Urothelium cell line (cell line): ENCODE measurements at places on chromosomes 2 and 18.
A peak's percentile ranks its signal among the peaks of the same experiment; 100 is the strongest.

DNA sequence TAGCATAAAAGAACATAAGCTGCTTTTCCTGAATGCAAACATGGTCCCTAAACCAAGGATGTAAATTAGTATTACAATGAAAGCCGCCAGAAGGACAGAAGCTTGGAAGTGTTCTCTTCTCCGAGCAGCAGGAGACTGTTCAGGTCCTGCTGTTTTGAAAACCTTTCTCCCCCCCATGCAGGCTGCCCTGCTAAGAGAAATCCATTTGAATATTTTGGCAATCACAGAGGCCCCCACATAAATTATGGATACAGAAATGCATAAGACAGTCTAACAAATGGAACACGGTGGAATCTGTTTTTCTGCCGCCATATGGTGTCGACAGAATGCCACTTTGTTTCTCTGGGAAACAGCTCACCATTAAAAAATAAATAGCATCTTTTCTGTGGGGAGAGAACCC is 600.4 kb upstream of the KLHL29 start:
- no peak for DNase-seq

DNA sequence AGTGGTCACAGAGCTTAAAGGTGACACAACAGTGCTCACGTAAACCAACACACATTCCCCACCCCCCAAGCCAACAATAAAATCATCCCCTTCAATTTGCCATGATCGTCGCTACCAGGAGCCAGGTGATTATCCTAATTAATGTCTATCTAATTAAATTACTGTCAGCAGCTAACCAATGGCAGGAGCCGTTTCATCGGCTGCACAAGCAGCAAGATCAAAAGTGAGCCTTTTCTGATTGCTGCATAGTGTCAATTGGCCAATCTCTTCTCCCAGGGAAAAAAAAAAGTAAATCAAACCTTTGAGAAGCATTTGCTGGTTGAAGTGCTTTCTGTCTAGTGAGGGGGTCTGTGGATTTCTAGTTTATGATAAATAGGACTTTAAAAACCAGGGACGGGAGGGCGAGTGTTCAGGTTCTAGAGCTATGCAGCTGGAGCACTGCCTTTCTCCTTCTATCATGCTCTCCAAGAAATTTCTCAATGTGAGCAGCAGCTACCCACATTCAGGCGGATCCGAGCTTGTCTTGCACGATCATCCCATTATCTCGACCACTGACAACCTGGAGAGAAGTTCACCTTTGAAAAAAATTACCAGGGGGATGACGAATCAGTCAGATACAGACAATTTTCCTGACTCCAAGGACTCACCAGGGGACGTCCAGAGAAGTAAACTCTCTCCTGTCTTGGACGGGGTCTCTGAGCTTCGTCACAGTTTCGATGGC is at the start of gene TBR1:
TSS of gene TBR1 (plus strand) at position 311 of the 721 bp plus-strand sequence. CDS start at position 425, 114 bp downstream.
- no peak for DNase-seq

DNA sequence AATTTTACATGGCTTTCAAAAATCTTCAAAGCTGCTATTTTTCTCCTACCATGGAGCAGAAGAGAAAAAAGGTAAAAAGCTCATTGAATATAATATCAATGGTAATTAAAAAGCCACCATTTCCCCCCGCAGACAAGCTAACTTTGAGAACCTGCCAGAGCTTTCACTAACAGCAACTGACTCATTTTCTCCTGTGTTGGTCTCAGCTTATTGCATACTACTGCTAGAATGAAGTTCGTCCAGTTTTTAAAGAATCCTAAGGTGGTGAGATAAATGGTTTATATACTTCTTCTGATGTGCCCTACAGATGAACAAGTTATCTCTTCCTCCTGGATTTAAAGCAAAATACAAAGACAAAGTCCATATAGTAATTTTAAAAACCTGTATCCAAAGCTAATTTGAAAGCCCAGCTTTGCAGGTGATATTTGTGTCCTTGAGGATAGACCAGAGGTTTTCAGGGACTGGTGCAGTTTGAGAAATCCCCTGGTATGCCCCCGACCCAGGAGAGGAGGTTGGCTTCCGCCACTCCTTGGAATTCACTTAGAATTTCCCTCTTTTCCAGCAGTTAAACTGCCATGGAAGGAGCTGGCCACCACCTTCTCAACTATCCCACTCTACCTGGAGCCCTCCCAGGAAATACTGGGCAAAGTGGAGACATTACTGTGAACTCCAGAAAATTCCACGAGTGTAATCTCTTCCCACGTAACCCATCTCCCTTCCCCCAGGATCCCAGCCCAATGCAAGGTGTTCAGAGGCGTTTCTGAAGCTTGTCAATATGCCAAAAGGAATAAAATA is 17.5 kb downstream of the YPEL5 start:
- DNase-seq, result no peak

DNA sequence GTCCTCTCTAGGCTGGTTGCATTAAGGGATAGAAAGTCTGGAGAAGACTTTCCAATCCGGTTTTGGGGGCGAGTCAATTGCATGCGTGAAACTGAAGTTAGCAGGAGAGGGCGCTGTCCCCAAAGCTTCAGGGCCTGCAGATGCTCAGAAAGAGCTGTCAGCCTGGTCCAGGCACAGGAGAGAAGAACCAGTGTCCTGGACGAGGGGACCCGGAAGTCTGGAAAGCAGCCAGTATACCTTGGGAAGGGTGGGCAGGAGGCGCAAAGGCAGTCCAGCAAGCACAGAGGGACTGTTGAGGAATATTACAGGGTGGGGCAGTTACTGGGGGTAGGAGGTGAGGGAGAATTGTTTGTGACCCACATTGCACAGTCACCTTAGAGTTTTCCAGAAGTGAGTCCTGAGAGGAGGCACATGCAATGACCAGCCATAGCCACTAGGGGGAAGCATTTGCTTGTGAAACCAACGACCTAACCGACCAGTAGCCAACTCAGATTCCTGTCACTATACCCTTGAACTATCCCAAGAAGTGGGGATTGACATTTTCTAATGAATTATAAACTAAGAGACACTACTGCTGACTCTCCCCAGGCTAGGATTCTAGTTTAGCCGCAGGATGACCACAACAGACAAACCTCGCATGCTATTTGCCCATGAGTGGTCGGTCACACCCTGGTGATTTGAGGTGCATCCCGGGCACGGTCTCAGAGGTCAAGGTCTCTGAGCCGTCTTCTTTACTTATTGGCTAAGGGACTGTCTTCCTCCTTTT is 172.8 kb downstream of the RDH14 start:
- peak; percentile 75 for DNase-seq

GRCh38 chr2:96146153-96146880 is 1.1 kb upstream of the DUSP2 start:
- peak; percentile 77 for DNase-seq

GRCh38 chr2:40184551-40184950 is 267.3 kb downstream of the SLC8A1 start:
- no peak for DNase-seq

DNA sequence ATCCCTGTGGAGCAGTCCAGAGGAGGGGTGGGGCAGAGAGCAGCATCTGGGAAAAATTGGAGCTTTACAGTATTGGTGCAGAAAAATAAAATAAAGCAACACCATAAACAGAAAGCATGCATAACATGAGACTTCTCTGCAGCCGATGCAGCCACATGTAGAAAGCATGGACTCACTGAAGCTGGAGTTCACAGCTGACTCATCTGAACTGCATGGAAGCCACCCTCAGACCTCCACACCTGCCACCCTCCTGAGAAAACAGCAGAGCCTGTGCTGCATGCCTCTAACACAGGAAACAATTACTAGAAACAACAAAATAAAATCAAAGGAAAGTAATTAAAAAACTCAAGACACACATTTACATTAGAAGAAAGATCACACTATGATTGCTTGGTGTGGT is 169.4 kb upstream of the ALKAL2 start:
- no peak for DNase-seq

- DNase-seq, result no peak
Observed at GRCh38 chr2:202161151-202161835, 77.1 kb downstream of the SUMO1 start.

DNA sequence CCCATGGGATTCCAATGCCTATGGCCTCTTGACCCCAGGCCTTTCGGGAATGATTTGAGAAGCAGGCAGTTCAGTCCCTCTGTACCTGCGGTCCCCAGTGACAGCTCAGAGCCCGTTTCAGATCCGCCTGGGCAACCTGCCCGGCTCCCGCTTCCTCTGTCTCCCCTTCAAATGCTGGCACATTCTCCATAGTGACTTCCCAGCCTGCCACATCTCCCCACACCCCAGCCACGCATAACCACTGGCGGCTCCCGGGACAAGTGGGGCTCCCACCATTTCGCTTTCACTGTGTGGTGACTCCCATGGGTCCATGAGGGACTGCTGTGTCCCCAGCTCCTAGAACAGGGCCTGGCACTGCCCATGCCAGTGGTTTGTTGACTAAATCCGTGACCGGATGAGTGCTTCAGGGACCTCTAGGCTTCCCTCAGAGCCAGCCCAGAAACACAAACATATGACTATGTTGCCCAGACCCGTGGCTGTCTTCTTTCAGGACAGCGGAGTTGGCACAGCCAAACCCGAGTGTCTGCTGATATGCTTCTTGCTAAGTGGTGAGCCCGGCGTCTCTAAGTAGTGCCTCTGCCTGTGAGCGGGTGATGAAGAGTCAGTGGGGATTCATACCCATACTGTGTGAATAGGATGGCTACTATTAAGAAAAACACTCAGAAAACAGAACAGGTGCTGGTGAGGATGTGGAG is 91.2 kb downstream of the GLI2 start:
- DNase-seq, result no peak

GRCh38 chr18:74803117-74803516 is 205.4 kb downstream of the ZNF407 start:
- no peak for DNase-seq

GRCh38 chr2:109126501-109126860 is 2.5 kb upstream of the SH3RF3 start:
- peak; percentile 86 for DNase-seq

- peak; percentile 71 for DNase-seq
Observed at GRCh38 chr2:238287737-238288649, at the start of gene PER2. Gene PER2, minus strand, starts transcription at chr2:238288610. Its CDS starts 10,674 bp downstream, at chr2:238277936.

DNA sequence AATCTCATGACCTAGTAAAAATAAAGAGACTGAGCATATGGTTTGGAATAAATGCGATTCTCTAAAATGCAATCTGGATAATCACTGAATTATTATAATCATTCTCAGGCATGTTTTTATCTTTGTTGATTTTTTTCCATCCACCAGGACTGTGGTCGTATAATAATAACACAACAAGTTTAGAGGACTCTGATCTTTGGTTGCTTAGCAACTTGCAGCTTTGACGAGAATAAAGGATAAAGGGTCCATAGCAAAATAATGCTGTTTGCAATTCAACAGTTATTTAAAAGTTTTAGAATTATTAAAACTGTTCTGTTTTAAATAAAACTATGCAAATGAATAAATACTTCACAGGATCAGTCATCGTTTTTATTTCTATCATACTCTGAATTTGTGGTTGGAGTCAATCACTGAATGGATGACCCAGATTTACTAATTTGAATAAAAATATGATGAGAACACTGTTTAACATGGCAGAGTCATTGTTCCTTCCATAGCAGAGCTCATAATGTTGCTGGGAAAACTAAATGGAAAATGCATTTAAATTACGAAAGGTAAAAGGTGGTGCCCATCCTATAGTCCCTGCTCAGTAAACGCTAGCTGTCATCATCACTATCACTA is 29.3 kb downstream of the DNER start:
- DNase-seq, result no peak

GRCh38 chr18:13527730-13528129 is 198.6 kb downstream of the FAM210A start:
- DNase-seq, result no peak

DNA sequence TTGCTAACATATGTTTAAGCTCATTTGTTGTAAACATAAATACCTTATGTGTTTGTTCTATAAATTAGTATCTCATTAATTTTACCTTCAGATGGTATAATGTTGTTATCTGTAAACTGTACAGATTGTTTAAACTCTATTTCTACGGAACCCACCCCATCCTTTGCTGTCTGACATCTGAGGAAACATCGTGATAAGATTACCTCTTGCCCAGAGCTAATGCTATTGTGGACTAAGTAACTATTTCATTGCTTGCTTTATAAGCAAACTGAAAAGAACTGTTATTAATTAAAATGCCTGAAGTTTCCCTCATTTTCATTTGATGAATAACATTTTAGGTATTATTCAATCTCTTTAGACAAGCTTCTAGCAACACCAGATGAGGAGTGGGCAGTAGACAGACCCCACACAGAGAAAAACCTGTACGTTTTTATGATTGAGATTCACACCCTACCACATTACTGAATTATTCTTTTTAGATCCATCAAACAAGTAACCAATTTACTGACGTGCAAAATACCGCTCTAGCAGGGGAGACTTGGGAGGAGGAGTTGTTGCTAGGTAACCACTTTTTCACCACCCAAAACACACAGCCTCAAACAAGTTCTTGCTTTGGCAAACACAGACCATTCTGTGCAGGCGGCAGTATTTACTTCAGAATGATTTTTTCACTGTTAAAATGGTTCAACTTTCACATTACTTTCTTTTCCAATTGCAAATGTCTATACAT is 1.9 kb upstream of the SYT4 start:
- DNase-seq, result peak; percentile 12

- no peak for DNase-seq
Observed at GRCh38 chr2:229417176-229417575, 146.1 kb upstream of the PID1 start.

- DNase-seq, result no peak
Observed at GRCh38 chr2:235988271-235989015, 179.7 kb downstream of the GBX2 start.

GRCh38 chr2:50431958-50432650 is 599.8 kb downstream of the NRXN1 start:
- DNase-seq, result no peak

- DNase-seq, result no peak
Observed at GRCh38 chr18:54209471-54210180, 14.8 kb downstream of the MBD2 start.

DNA sequence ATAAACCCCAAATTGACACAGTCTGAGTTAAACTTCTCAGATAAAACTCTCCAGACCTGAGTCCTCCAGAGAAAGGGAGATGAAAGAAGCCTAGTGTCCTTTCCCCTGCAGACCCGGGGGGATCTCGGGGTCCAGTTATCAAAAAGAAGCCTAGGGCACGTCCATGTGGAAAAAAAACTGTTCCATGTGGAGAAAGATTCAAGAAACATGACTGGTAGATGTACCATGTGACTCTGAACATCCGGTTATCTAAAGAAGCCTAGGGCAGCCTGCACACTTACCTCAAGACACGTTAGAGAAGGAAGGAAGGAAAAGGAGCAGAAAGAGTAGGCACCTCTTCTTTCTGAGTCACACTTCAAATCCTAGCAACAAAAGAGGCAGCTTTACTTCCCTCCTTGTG is 421.0 kb downstream of the LRATD1 start:
- no peak for DNase-seq

DNA sequence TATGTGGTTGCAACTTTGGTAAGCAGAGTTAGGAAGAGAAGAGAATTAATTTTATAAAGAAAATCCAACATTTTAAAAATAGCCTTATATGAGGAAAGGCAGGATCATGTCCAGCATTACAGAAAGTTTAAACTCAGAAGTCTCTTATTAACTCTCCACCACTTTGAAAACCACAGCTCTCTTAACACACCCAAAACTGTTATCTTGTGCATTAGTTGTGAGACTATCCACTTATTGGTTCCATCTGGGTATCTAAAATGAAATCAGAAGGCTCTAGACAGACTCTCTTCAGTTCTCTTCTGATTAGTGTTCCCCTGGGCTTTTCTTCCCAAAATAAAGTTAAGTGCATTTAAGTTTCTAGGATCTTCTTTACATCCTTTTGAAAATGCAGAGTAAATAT is 251.5 kb downstream of the TXNL1 start:
- DNase-seq, result no peak
